Left lung (tissue), 14 donors: ENCODE measurements at places on chromosomes 7 and 10. TPM values are rescaled to one million over a fixed set of nuclear protein-coding genes. Genes with fewer than 3 reads are reported as not detected.

GJC3 gene
- not detected for total RNA-seq

WNT16 gene
- total RNA-seq, result not detected

ANLN gene
- 9.0 TPM for total RNA-seq

SLC26A3 gene
- total RNA-seq, result not detected

NUTM2A gene
- 0.20 TPM for total RNA-seq

DNA sequence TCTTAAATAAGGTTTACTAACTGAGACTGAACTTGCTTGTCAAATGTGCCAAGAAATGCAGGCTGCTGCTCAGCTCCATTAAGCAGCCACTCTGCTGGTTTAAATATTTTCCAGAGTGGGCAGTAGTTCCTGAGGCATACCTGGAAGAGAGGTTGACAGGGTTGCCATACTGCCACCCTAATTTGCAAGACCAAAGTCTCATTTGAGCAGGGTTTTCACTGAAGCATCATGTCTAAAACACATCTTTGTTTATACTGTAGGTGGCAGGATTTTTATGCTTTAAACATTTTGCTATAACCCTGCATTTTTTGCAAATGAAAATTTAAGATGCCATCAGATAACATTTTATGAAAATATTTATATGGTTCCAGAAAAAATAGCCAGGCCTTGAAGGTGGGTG, 618.0 kb upstream of the LRRTM3 start:
- DNase-seq, result no peak
- H3K27ac ChIP-seq, result no peak overlapping the region
- no peaks in the 10 kb centered on the region for H3K27me3 ChIP-seq
- H3K4me1 ChIP-seq, result no peaks in the 10 kb centered on the region

DNA sequence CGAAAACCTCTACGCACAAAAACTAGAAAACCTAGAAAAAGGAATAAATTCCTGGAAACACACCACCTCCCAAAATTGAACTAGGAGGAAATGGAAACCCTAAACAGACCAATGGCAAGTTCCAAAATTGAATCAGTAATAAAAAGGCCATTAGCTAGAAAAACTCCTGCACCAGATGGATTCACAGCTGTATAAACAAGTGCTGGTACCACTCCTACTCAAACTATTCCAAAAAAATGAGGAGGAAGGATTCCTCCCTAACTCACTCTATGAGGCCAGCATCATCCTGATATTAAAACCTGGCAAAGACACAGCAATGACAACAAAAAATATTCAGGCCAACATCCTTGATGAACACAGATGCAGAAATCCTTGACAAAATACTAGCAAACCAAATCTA, 228.2 kb downstream of the CHRM2 start:
- H3K4me1 ChIP-seq, result no peaks in the 10 kb centered on the region
- no peak for DNase-seq
- no peak overlapping the region for H3K27ac ChIP-seq
- no peaks in the 10 kb centered on the region for H3K27me3 ChIP-seq
- H3K4me3 ChIP-seq, result no peak overlapping the region
- H3K36me3 ChIP-seq, result no peaks in the 10 kb centered on the region

GRCh38 chr7:150719436-150719835, 3.0 kb downstream of the GIMAP1 start:
- no peaks in the 10 kb centered on the region for H3K4me1 ChIP-seq
- H3K27me3 ChIP-seq, result no peaks in the 10 kb centered on the region
- H3K4me3 ChIP-seq, result no peak overlapping the region
- H3K36me3 ChIP-seq, result peaks cover 35% of the 10 kb centered on the region

DNA sequence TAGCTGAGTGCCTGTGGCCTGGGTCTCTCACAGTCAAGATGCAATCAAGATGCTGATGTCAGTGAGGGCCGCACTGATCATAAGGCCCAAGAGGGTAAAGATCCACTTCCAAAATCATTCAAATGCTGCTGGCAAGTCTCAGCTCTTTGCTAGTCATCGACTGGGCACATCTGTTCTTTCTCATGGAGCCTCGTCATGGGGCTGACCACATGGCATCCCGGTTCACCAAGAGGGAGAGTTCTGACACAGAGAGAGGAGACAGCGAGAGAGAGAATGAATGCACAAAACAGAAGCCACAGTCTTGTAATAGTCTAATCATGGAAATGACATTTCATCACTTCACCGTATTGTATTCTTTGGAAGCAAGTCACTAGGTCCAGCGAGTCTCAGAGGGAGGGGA, 1067.5 kb upstream of the C7orf33 start:
- H3K36me3 ChIP-seq, result no peaks in the 10 kb centered on the region
- H3K27ac ChIP-seq, result no peak overlapping the region
- no peaks in the 10 kb centered on the region for H3K4me1 ChIP-seq
- H3K4me3 ChIP-seq, result no peak overlapping the region

DNA sequence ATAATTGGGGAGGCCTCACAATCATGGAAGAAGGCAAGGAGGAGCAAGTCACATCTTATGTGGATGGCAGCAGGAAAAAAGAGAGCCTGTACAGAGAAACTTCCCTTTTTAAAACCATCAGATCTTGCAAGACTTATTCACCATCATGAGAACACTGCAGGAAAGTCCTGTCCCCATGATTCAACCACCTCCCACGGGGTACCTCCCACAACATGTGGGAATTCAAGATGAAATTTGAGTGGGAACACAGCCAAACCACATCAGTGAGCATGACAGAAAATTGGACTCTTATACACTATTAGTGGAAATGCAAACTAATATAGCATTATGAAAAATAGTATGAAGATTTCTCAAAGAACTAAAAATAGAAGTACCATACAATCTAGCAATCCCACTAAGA, 271.2 kb downstream of the MAGI2 start:
- H3K4me3 ChIP-seq, result no peak overlapping the region
- DNase-seq, result no peak
- no peaks in the 10 kb centered on the region for H3K36me3 ChIP-seq
- H3K27ac ChIP-seq, result no peak overlapping the region

- no peak overlapping the region for H3K27ac ChIP-seq
- no peaks in the 10 kb centered on the region for H3K36me3 ChIP-seq
- H3K4me3 ChIP-seq, result no peak overlapping the region
- DNase-seq, result peak; percentile 55
- peaks cover 17% of the 10 kb centered on the region for H3K4me1 ChIP-seq
Observed at GRCh38 chr10:69413221-69413865, 3.4 kb downstream of the TACR2 start.

- H3K27ac ChIP-seq, result no peak overlapping the region
- H3K36me3 ChIP-seq, result no peaks in the 10 kb centered on the region
- H3K27me3 ChIP-seq, result no peaks in the 10 kb centered on the region
- no peak overlapping the region for H3K4me3 ChIP-seq
- H3K4me1 ChIP-seq, result no peaks in the 10 kb centered on the region
Observed at GRCh38 chr10:26681076-26681475, 16.4 kb upstream of the PDSS1 start.

GRCh38 chr7:34677491-34677890, 19.5 kb downstream of the NPSR1 start:
- H3K4me3 ChIP-seq, result no peak overlapping the region
- H3K36me3 ChIP-seq, result no peaks in the 10 kb centered on the region
- H3K27ac ChIP-seq, result no peak overlapping the region
- no peaks in the 10 kb centered on the region for H3K27me3 ChIP-seq
- no peaks in the 10 kb centered on the region for H3K4me1 ChIP-seq

- no peaks in the 10 kb centered on the region for H3K36me3 ChIP-seq
- no peak for DNase-seq
- H3K27me3 ChIP-seq, result peaks cover 31% of the 10 kb centered on the region
- H3K27ac ChIP-seq, result no peak overlapping the region
Observed at GRCh38 chr10:130717083-130717482, 580.9 kb downstream of the GLRX3 start.

- no peak for DNase-seq
- H3K36me3 ChIP-seq, result no peaks in the 10 kb centered on the region
- no peak overlapping the region for H3K4me3 ChIP-seq
- H3K4me1 ChIP-seq, result no peaks in the 10 kb centered on the region
- no peak overlapping the region for H3K27ac ChIP-seq
Observed at GRCh38 chr7:106022193-106022821, 59.2 kb downstream of the CDHR3 start.
